ENCODE measurements at places on chromosomes 2 and 18.

GRCh38 chr18:8685141-8685913, 20.0 kb upstream of the MTCL1 start:
- DNase-seq, result no peak

DNA sequence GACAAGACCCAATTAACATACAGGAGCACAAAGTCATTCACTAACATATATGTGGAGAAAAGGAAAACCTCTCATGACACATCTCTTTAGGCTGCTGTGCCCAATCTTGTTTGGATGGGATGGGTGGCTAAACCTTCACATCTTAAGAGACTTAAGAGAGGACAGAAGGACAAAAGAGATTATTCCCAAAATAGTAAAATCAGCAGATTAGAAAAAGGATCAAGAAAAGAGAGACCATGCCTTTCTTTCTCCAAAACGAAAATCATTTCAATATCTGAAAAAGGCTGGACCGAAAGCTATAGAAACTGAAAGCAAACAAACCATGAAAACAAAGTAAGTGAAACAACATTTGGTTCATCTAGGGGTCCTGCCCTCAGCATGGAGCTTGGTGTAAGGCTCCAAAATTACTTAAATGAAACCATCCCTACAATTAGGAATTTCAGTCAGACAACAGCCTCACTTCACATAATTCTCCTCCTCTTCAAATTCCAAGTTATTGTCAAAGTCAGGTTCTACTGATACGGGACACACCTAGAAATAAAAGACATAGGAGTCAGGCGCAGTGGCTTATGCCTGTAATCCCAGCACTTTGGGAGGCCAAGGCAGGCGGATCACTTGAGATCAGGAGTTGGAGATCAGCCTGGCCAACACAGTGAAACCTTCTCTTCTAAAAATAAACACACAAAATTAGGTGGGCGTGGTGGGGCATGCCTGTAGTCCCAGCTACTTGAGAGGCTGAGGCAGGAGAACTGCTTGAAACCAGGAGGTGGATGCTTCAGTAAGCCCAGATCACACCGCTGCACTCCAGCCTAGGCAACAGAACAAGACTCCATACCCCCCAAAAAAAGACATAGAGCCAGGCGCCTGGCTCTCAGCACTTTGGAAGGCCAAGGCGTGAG, 5.2 kb downstream of the STARD7 start:
- DNase-seq, result no peak

DNA sequence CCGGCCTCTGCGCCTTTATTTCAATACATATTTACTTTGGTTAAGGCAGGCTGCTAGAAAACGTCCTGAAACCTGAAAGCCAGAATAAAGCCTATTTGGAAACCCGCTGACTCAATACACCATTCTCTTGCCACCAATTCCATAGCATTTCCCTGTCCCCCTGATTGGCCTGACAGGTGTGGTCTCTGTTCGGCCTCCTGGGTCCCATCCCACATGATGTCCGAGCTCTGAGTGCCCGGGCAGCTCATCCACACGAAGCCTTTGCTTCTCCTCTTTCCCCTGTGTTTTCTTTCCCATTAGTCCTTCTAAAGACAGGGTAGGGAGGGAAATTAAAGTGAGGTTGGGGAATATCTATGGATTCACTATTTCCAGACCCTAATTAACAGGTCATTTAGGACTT, 42.6 kb upstream of the ZNF516 start:
- DNase-seq, result no peak

- no peak for DNase-seq
Measured at GRCh38 chr2:158781353-158781961, 13.7 kb upstream of the DAPL1 start.

DNA sequence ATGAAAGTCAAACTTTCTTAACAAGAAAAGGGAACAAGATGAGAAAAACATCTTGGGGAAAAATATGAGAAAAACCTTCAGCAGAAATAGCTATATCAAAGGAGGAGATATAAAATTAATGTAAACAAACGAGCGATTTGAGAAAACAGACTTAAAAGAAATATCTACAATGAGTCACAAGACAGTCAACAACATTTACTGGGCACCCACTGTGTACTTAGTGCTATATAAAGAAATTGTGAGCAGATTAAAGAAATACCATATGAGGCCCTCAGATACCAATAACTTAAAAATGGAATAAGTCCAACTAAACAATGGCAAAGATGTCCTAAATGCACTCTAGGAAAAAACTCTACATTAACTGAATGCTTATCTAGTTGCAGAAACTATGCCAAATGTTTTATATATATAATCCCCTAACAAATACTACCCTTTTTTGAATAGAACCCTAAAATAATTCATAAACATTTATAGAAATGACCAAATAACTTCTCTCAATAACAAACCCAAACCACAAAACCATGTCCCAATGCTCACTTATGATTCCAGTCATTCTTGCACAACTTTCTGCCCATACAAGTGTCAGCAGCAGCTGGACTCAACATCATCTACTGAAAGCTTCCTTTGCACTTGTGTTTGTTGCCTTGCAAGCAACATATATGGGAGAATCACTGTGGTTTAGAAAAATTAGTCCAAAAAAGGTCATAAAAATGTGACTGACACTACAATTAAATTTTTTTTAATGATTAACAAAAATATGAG, 83.5 kb downstream of the COBLL1 start:
- DNase-seq, result no peak

GRCh38 chr2:217673627-217674026, 329.2 kb downstream of the TNS1 start:
- no peak for DNase-seq

- DNase-seq, result no peak
Measured at GRCh38 chr18:34972765-34973414, 68.3 kb upstream of the MAPRE2 start.

GRCh38 chr18:8881103-8881502, 175.7 kb downstream of the MTCL1 start:
- no peak for DNase-seq

DNA sequence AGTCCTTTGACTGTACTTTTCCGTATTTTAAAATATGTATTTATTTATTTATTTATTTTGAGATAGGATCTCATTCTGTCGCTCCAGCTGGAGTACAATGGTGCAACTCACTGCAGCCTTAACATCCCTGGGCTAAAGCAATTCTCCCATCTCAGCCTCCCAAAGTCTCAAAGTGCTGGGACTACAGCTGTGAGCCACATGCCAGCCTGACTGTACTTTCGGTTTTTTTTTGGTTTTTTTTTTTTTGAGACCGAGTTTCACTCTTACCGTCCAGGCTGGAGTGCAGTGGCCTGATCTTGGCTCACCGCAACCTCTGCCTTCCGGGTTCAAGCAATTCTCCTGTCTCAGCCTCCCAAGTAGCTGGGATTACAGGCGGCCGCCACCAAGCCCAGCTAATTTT, 28.9 kb upstream of the CCNYL1 start:
- no peak for DNase-seq

DNA sequence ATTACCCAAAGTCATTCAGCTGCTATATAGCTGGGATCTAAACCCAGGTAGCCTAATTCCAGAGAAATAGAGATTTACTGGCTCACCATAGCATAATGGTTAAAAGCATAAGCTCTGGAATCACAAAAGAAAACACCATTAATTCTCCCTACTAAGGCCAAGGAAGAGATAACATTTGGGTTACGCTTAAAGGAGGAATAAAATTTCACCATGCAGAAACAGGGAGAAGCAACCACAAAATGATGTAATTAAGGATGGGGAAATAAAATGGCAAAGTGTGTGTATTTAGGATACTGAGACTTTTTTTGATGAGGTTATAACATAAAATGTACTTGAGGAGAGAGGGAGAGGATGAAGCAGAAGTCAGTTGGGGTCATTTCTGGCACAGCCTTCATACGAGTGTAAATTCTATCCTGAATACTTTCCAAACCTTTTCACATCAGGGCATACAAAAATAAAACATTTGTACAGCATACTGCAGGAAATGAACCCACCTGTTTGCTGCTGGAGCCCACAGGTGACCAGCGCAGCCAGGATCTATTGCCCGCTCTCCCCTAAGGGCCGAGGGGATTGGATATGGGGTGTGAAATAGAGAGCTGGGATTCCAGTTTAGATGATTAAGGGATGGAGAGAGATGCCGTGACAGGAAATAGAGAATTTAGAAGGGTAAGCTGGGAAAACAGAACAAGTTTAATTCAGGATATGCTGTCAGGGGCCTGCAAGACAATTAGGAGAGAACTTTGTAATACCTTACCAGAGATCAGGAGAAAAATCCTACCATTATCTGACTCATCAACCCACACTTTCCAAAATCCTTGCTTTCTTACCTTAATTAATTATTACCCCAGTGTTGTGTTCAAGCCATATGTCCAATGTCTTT, 43.8 kb upstream of the SERTAD2 start:
- no peak for DNase-seq

DNA sequence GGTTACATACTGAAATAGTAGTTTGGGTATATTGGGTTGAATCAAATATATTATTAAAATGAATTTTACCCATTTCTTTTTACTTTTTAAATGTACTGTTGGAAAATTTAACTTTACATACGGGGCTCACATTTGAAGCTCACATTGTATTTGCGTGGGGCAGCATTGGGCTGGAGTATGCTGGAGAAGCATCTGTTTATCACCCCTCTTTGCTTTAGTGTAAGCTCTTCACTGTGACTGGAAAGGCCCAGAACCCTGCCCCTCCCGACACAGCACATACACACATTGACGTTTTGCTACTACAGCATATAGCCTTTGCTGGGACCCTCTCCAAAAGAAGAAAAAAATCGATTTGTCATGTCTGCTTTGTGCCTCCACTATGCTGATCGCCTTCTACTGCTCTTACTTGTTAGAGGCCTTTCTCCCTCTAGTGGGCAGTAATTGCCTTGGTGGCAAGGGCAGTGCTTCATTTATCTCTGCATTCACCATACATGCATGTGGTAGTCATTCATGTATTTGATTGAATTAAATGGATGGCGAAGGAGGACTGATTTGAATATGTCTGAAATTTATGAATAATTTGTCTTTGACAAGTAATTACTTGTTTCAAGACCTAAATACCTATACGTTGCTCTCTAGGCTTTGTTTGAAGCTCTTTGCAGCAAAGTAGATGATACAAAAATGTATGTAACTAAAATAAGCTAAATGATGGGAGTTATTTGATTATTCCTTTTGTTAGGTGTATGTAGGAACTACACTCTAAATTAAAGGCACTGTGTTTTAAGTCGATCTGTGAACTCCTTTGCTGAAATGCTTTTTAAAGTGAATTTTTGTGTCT, 37.4 kb downstream of the VAPA start:
- DNase-seq, result no peak

GRCh38 chr2:152173831-152174230, 1.7 kb downstream of the STAM2 start:
- no peak for DNase-seq

GRCh38 chr2:16404551-16405300, 260.9 kb downstream of the CYRIA start:
- DNase-seq, result no peak

- DNase-seq, result no peak
Measured at GRCh38 chr2:181041661-181042060, 61.3 kb downstream of the UBE2E3 start.

DNA sequence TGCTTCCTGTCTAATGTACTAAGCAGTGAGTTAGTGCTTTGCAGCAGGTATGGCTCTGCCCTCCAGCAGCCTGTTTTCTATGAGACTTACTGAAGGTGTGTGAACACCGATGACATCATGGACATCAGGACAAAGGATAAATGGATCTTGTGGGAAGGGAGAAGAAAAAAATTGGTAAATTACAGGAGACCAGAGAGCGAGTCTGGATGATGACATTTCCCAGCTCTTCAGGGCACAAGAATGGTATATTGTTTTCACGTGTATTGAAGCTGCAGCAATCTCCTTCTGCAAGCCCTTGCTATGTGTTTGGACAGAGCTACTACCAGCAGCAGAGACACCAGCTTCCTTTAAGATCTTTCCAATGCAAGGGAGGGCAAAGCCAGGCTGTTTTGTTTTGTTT, 47.2 kb downstream of the DCC start:
- no peak for DNase-seq
